ENCODE measurements at places on chromosomes 4 and X. TPM values are rescaled to one million over a fixed set of nuclear protein-coding genes. Genes with fewer than 3 reads are reported as not detected.

GRCh38 chr4:54227256-54228055, 1.6 kb upstream of the PDGFRA start:
- no peak for DNase-seq

GRCh38 chr4:71211748-71212147, 127.1 kb upstream of the SLC4A4 start:
- no peak for DNase-seq

GRCh38 chr4:183988874-183989273, 83.8 kb downstream of the STOX2 start:
- DNase-seq, result no peak

- DNase-seq, result no peak
Observed at GRCh38 chr4:42488554-42488953, 91.3 kb downstream of the SHISA3 start.

DNA sequence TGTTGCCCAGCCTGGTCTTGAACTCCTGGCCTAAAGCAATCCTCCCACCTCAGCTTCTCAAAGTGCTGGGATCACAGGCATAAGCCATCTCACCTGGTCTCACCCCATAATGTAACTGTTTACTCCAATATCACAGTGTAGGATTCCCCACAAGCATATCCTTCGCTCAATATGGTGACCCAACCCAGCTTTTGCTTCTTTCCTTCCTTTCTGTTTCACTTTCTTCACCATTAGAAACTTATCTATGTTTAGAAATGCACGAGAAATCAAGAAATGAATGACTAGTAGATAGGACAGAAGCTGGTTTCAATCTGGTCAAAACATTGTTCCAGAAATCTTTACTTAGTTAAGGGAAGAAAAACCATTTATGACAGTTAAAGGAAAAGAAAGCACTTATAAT, 18.9 kb downstream of the TSPAN5 start:
- DNase-seq, result no peak

- DNase-seq, result no peak
Observed at GRCh38 chr4:147591106-147591505, 26.1 kb upstream of the TMEM184C start.

GRCh38 chr4:184907216-184907615, 81.4 kb upstream of the ACSL1 start:
- DNase-seq, result no peak

DNA sequence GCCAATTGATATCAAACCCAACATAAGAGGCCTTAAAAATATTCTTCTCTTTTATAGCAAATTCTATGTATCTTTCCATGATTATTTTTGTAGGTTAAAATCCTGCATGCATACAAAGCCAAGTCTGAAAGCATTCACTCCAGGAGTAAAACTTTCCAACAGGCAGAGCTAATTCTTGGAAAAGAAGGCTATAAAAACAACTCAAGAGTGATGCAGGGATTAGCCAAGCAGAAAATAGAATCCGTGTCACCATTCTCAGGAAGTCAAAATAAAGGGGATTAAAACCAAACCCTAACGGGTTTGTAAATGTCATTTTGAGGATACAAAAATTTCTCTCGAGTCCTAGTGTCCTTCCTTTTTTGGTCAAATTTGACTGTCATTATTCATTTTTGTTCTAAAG, 412.4 kb downstream of the DMD start:
- no peak for DNase-seq

GRCh38 chr4:4386736-4387392, at the start of gene NSG1:
Gene NSG1, plus strand, starts transcription at chr4:4387102. Its CDS starts 528 bp downstream, at chr4:4387630.
- no peak for DNase-seq

DNA sequence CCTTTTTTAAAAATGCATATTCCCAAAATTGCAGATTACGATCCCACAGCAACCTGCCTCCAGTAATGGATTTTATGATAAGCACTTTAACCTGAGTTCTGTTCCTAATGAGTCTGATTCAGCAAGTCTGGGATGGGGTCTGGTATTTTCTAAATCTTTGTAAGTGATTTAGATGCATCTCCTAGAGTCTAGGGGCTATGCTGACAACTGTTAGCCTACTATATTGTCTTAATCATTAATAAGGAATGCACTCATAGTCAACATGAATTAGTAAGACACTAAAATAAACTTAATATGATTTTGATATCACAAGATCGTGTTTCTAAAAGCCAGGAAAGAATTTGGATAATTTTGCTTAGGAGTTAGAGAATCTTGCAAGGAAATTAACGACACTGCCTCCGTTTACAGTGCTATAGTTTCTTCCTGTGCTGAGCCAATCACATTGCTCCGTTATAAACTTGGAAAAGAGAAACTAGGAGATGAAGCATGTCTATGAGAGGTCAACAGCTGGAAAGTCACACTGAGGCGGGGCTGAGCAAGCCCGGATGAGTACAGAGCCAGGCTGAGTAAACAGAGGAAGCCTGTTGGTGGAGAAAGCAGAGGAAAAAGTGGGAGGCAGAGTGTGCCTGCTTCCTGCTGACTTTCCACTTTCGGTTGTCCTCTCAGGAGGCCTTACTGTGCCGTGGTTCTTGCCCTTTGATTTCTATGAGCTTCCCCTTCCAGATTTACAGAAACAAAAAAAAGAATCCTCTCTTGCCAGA, 5.4 kb downstream of the SCARB2 start:
- DNase-seq, result no peak

- DNase-seq, result no peak
Observed at GRCh38 chr4:87669373-87669772, 19.3 kb downstream of the DMP1 start.

DNA sequence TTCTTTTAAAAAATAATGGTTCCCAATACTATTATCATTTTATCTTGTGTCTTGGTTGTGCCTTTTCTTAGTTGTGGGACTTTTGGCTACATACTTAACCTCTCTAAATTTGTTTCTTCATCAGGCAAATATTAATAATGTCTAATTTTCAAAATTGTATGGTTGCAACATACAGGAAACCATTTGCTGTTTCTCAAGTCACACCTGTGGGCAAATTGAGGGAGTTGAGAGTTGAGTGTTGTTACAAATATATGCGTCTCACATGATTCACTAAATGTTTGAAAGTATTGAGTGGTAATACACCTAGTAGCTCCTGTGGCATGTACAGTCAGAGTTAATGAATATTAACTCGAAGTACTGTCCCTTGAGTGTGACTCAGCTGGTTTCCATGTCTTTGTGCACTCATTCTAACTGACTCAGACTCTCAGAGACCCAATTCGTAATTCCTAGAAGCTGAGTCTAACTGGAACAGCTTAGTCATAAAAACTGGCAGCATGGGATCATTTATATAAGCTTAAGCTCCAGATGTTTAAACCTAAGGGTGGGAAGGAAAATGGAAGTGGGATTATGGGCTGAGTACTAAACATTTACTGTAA, 802.4 kb downstream of the TRIML1 start:
- DNase-seq, result no peak

DNA sequence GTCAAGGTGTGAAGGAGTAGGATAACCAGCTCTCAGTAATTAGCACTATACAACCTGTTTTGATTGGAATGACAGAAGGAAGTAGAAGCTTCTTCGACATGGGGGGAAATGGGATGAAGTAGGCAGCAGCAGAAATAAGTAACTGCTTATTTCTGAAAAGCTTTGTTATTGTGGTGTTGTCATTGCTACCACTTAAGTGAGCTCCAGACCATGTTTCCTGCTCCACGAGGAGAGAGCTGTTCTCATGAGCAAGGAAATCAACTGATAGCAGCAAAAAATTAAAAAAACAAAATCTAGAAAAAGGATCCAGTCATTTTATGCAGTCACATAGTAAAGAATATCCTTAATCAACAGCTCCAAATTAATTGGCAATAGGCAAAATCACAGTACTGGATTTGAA, 106.1 kb upstream of the TLL1 start:
- no peak for DNase-seq

Gene TMPRSS11E
- total RNA-seq, result not detected

Gene SPANXN3
- total RNA-seq, result not detected

Gene LUZP4
- total RNA-seq, result not detected

Gene TMSB4X
- total RNA-seq, result 7,983 TPM

Gene TMEM129
- 23.5 TPM for total RNA-seq

Data from activated T-helper 2 cell treated with anti-CD3 and anti-CD28 coated beads, Interferon-gamma antibody, Interleukin-2, Interleukin-4, amounts not matched to agents 10 μg/mL and 5 μg/mL and 100 μg/mL, durations not matched to agents 14 hours and 24 hours and 36 hours (primary cell).